Kasumi-1 (cell line): ENCODE measurements at places on chromosomes 5 and 9.

- no peak for DNase-seq
Observed at GRCh38 chr5:126471875-126472537, 48.8 kb downstream of the GRAMD2B start.

DNA sequence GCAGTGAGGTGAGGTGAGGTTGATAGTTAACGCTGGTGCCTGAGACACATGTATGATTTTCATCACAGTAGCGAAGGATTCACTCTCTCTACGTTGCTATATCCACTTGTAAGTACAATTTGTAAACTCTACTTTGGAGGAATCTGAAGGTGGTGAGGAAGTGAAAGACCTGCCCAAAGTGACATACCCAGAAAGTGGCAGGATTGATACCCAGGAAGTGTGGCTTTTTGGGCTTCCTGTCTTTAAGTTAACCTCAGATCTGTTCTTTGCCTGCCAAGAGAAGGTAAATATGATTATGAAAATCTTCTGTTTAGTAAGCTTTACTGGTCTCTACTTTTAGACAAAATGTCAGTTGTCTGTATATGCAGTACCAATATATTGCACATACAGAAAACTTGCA is 143.1 kb downstream of the SH3GL2 start:
- no peak for DNase-seq

DNA sequence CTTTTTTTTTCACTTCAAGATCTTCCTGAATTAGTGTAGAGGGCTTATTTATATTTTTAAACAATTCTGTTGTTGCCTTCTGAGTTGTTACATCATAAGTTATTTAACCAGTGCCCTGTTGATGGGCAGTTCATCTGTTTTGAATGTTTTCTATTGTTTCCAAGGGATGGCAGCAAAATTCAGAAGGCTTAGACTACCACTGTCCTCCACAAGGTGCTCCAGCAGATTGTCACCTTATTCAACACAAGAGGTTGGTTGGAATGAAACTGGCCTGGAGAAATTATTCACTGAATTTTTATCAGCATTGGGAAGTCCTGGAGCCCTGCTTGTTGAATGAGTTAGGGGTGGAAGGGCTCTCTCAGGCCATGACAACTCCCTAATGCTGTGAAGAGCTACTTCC is 1.3 kb upstream of the KLHL9 start:
- DNase-seq, result no peak

DNA sequence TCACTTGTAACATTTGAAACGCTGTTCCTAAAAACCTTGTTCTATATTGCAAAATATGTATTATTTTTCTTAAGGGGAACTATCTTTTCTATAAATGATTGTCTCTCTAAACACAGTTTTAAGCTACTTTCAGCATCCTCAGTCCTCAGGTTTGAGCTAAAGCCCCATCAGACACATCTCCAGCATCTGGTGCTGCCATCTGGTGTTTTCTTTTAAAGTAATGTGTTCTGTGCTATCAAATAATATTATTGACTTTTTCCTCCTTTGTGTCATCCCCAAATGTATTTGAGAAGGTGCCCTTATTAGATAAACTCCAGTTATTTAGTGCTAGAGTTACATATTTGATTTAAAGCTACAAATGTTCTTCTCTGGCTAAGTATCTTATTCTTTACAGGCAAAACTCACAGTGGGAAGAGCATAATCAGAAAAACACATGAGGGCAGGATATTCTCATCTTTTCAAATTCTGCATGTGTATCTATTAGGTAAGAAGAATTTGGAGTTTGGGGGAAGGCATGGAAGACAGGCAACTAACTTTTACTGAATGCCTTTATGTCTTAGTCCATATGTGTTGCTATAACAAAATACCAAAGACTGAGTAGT is 27.5 kb downstream of the ZNF474 start:
- DNase-seq, result peak; percentile 42

GRCh38 chr5:43065948-43066798 is 26.1 kb upstream of the ANXA2R start:
- DNase-seq, result peak; percentile 65

- DNase-seq, result no peak
Observed at GRCh38 chr9:131690941-131691573, 48.8 kb downstream of the RAPGEF1 start.

DNA sequence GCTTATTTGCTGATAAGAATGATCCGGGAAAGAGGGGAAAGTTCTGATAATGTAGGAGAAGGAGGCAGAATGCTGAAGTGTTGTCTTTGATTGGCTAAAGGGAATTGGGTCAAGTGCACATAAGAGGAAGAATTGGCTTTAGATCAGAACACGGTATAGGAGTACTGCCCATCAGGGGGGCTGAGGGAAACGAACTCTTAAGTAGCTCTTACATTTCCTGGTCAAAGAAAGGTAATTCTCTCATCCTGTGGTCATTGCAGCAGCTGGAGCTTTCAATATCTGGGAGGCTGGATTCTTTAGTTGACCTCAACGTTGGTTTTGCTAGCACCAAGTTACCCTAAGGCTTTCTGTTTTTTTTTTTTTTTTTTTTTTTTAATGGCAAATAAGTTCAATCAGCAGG is 178.7 kb upstream of the NR3C1 start:
- DNase-seq, result no peak

DNA sequence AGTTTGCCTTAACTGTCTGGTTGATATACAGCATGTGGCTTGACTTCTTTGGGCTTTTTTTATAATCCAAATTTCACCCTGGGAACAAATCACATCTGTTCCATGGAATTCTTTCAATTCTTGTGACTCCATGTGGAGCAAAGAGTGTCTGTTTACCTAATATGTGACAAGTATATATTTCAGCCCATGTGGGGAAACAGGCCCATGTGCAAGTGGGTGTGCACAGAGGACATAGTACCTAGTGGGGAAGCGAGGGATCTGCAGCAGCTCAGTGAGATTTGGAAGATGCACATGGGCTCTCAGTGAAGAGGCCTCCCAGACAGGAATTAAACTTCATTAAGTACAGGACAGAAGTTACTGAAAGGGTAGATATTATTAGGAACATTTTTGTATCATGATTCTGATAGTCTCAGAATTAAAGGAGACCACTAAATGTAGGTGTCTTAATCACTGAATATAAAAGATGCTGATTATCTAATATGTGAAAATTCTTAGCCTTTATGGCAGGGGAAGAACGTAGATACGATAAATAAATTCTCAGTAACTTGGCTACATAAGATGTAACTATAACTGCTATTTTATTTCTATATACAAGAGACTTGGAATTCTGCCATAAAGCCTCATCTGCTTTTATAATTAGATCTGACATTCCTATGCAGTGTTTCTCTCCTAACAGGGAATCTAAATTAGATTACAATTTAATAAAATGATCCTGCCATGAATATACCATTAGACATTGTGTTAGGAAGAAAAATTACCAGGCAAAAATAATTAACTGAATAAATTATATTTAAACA is 181.2 kb downstream of the SLC12A2 start:
- DNase-seq, result no peak

DNA sequence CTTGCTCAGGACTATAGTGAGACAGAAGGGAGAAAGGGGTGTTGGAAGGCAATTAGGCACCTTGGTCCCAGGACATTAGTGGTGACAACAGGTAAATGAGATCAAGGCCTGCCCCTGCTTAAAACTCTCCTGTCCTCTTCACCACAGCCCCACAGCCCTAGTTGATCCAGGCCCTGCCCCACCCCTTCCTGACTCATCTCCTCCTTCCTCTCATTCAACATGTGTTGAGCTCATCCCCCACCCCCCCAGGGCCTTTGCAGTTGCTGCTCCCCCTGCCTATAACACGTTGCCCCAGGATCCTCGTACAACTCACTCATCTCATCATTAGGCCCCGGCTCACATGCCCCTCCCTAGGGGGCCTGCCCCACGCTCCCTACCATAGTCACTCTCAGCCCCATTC is 66.8 kb downstream of the TSPAN17 start:
- DNase-seq, result no peak

DNA sequence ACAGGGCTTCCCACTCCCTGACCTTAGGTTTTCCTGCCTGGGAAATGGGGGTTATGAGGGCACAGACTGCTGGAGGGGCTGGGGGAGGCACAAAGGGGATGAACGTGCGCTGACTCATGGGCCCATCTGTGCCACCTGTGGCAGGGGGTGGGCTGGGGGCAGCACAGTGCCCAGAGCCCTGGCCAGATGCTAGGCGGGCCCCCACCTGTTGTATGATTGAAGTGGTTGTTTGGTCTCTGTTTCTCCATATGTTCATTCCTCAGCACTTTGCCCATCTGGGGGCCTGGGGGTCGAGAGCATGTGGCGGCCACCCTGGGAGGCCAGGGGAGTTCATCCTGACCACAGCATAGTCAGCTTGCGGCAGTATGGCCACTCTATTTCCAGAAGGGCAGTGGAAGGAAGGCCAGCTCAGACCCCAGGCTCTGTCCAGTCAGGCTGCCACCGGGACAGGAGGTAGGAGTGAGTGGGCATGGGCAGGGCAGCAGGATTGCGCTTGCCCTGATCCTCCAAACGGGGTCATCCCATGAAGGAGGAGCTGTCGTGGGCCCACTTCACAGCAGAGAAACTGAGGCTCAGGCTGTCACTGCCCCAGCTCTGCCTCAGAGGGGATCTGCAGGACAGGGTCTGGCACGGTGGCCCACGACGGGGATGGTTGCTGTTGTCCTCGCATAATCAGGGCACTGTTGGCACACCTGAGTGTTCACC is 841 bp upstream of the NINJ1 start:
- DNase-seq, result no peak

DNA sequence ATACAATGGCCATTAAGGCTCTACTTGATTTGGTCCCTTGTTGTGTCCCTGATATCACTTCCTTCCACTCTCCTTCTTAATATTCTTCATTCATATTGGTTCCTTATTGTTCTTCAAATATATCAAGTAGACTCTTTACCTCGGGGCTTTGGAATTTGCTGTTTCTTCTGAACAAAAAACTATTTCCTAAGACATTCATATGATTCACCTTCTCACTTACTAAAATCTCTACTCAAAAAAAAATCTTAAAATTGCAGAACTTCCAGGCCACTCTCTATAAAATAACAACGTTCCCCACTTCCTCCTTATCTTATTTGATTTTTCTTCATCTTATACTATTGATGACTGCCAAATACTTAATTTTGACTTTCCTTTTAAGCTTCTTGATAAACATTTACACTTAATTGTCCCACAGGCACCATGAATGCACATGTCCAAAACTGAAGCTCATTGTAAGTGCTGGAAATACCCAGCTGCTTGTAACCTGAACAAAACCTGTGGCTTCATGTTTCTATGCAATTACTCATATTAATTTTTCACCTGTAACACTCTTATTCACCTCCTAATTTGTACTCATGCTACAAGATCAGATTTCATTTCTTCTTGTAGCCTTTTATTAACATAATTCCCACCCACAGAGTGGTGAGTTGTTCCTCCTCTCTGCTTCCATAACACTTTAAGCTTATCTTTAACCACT is 58.4 kb upstream of the NUDT12 start:
- no peak for DNase-seq

DNA sequence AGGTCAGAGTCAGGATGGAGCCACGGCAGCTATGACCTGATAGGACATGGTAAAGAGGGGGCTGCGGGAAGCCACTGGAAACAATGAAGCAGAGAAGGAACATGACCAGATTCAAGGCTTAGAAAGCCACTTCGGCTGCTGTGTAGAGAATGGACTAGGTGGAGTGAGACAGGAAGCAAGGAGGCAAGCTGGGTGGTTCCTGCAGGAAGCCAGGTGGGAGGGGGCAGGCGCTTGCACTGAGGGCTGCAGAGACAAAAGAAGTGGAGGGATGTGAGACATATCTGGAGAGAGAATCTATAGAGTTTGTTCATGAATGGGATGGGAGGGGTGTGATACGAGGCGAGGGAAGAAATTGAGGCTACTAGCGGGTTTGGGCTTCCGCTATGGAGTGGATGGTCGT is 19.0 kb upstream of the N4BP3 start:
- no peak for DNase-seq

DNA sequence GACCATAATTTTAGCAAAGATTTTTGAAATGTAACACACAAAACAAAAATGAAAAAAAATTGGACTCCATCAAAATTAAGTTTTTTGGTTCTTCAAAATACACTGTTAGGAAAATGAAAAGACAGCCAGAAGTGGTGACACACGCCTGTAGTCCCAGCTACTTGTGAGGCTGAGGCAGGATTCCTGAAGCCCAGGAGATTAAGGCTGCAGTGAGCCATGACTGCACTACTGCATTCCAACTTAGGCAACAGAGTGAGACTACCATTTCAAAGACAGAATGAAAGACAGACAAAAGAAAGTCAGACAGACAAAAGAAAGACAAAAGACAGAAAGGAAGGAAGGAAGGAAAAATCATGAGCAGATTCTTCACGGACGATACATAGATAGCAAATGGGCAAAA is 7.5 kb downstream of the DIAPH1 start:
- DNase-seq, result no peak

DNA sequence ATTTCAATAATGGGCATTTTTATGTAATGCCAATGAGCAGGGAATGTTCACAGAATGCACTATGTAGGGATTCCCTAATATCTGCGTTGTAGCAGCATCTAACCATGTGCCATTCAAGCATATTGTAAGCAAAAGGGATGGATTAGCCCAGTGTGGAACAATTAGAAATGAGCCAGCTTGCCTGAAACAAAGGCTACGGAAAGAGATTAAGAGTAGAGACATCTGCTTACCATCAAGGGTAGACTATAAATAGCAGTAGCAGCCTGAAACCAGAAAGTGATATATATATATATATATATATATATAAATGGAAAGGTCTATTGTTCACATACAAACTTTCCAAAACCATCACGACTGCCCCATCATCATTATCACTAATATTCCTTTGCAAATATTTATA is 31.9 kb upstream of the CEP120 start:
- no peak for DNase-seq
